ENCODE measurements at places on chromosomes 16 and 17. TPM values are rescaled to one million over a fixed set of nuclear protein-coding genes. Genes with fewer than 3 reads are reported as not detected.

DNA sequence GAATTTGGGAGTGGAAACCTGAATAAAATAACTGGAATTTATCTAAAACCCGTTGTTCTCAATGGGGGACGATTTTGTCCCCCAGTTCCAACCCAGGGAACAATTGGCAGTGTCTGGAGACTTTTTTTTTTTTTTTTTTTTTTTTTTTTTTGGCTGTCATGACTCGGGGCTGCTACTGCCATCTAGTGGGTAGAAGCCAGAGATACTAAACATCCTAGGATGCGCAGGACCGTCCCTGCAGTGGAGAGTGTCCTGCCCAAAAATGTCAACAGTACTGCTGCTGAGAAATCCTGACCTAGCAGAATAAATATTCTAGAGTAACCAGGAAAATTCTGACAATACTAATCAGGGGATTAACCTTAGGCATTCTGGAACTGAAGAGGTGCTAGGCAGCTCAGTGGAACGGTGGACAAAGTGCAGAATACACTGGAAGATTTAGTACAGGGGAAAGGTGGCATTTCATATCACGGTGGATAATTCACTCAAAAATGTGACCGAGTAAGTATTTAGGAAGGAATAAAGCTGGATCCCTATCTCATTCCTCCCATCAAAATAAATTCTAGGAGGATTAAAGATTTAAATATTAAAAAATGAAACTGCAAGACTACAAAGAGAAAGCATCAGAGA, 107.6 kb downstream of the SPECC1 start:
- ATAC-seq = peak; percentile 81

The SLFN14 gene
- total RNA-seq = not detected

GRCh38 chr16:56841233-56841632, 23.8 kb upstream of the SLC12A3 start:
- no peak for ATAC-seq

The SHBG gene
- total RNA-seq = 0.71 TPM

GRCh38 chr17:44464037-44464436, 39.2 kb downstream of the GPATCH8 start:
- ATAC-seq = no peak

The TBC1D3D gene
- total RNA-seq = 3.7 TPM

The BLMH gene
- total RNA-seq = 24.3 TPM

- ATAC-seq = peak; percentile 63
Measured at GRCh38 chr17:78828470-78829185, 12.0 kb downstream of the USP36 start.

- no peak for ATAC-seq
Measured at GRCh38 chr17:42598905-42599304, 10.3 kb downstream of the RETREG3 start.

The KRT17 gene
- total RNA-seq = 2.5 TPM

DNA sequence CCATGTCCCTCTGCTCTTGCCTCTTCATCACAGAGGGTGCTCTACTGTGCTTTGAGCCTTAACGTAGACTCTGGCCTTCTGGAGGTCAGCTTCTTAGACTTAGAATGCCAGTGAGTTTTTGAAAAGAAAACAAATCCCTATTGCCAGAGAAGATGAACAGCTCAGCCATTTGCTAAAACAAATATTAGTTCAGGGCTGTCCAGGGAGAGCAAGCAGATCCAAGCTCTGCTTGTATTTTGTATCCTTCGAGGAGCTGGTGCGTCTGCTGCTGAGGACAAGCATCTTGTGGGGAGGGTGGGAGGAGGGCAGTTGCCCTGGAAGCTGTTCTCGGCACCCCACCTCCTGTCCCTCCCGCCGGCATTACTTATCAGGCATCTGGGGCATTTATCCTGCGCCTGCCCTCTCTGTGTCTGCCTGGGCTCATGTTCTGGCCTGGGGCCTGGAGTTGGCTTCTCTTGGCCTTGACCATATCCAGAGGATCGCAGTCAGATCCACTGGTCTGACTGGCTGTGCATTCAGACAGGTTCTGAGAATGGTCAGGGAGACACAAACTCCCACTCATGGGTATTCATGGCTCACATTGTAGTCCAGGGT, 173.1 kb upstream of the NLRP1 start:
- no peak for ATAC-seq

All from activated T-helper 17 cell treated with anti-CD3 and anti-CD28 coated beads, Interleukin-2, amount 50 U/mL, for 72 hours (primary cell).